Ureter (tissue), 1 donor: ENCODE measurements at places on chromosomes 4 and X. TPM values are rescaled to one million over a fixed set of nuclear protein-coding genes. Genes with fewer than 3 reads are reported as not detected.

Gene ENPP6
- 3.9 TPM for total RNA-seq

Gene STOX2
- total RNA-seq, result 38.1 TPM

Gene SULT1B1
- 1.1 TPM for total RNA-seq

Gene SULT1E1
- 6.0 TPM for total RNA-seq

Gene SHOX
- not detected for total RNA-seq

Gene CLCN5
- 7.2 TPM for total RNA-seq

Gene NEUROG2
- total RNA-seq, result not detected

Gene SPANXD
- total RNA-seq, result not detected

Gene LUZP4
- not detected for total RNA-seq

Gene PPBP
- total RNA-seq, result not detected

Gene CXorf65
- total RNA-seq, result not detected

Gene ADGRA3
- 24.8 TPM for total RNA-seq

Gene GLRA2
- total RNA-seq, result not detected
